ENCODE measurements at places on chromosomes 7 and 10.
A peak's percentile ranks its signal among the peaks of the same experiment; 100 is the strongest.

- DNase-seq = no peak
These were observed 57.8 kb downstream of the INPP5F start for GRCh38 chr10:119783665-119784027.

DNA sequence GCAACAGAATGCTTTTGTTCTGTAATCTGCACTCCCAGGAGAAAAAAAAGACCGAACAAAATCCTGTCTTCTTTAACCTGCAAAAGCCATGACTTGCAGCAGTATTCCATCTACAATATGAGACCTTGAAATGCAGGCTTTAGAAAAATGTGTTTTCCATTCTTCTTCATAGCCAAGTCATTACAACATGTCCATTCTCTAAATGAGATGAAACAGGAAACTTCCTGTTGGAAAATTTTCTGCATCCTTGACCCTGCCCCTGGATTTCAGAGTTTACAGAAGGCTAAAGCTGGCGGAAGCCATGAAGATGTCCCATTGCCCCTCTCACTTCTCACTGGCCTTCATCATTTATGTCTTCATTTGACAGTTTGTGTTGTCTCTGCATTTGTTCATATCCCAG lies 546.4 kb downstream of the TNS3 start:
- DNase-seq = no peak

- peak; percentile 72 for DNase-seq
These were observed 97.8 kb upstream of the PPIF start for GRCh38 chr10:79249186-79250121.

DNA sequence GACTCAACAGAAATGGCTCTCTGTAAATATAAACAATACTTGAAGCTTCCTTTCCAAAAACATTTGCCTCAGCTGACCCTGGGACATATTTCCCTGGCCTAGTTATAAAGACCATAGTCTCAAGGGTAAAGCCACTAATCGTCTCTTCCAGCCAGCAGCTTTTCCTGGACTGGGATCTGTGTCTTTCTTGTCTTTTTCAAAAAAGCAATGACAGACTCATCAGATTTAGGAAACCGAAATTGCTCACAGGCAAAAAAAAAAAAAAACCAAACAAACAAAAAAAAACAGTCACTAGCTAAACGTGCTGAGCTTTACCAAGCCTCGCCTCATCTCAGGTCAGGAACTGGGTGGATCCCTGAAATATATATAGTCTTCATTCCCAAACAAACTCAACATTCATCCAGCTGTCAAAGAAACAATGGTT lies 23.5 kb downstream of the STN1 start:
- no peak for DNase-seq

GRCh38 chr10:96986200-96986856 lies 154.2 kb downstream of the LCOR start:
- DNase-seq = no peak
